ENCODE measurements at places on chromosomes 6 and 20. TPM values are rescaled to one million over a fixed set of nuclear protein-coding genes. Genes with fewer than 3 reads are reported as not detected.

DNA sequence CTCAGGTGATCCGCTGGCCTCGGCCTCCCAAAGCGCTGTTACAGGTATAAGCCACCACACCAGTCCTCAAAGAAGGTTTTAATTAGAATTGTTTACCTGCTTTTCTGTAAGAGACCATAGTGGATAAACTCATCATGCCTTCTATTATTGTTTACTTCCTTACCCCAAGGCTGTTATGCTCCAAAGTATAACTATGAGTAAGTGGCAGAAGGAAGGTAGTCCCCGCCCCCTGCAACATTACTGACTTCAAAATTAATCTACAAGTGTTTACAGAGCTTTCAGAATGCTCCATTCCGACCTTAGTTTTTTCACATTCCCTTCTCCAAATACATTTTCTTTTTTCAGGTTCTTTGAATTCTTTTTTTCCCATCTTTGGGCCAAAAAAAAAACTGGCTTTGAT lies 480.5 kb upstream of the NOX3 start:
- DNase-seq, result no peak

DNA sequence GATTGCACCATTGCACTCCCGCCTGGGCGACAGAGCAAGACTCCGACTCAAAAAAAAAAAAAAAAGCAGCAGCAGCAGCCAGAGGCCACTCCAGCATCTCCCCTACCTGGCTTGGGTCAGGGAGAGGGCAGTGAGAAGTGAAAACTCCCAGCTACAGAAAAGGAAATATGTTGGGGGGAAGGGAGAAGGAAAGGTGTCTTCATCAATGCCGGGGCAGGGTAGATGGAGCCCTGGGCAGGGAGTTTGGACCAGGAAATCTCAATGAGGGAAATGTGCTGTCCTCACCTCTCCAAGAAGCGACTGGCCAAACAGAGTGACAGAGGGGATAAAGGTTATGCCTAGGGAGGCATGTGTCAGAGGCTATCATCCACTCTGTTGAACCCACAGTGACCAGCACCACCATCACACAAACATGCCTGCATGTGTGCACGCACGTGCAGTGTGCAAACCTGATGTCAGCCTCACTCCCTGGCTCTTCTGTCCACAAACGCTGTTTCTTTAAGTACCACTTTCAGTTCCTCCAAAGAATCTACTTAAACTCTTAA lies 887 bp upstream of the AIF1 start:
- no peak for DNase-seq

GRCh38 chr6:44082872-44083321 lies 44.4 kb downstream of the MRPL14 start:
- DNase-seq, result no peak

DNA sequence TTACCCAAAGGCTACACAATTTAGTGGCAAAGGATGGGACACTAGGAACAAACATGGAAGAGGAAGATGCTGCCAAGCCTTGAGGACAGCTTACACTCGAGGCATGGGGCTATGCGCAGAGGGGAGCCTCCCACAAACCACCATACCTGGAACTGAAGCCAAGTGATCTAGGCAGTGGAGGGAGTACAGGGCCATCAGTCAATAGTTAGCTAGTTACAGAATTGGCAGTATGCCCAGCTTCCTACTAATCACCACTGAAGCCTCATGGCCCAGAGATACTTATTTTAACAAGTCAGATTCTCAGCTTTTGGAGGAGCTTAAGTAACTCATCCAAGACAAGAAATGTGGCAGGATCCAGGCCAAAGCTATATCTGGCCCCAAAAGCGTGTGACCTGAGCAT lies 226.6 kb upstream of the MOCS1 start:
- no peak for DNase-seq

- no peak for DNase-seq
Measured at GRCh38 chr20:63373996-63374395, 12.8 kb upstream of the CHRNA4 start.

DNA sequence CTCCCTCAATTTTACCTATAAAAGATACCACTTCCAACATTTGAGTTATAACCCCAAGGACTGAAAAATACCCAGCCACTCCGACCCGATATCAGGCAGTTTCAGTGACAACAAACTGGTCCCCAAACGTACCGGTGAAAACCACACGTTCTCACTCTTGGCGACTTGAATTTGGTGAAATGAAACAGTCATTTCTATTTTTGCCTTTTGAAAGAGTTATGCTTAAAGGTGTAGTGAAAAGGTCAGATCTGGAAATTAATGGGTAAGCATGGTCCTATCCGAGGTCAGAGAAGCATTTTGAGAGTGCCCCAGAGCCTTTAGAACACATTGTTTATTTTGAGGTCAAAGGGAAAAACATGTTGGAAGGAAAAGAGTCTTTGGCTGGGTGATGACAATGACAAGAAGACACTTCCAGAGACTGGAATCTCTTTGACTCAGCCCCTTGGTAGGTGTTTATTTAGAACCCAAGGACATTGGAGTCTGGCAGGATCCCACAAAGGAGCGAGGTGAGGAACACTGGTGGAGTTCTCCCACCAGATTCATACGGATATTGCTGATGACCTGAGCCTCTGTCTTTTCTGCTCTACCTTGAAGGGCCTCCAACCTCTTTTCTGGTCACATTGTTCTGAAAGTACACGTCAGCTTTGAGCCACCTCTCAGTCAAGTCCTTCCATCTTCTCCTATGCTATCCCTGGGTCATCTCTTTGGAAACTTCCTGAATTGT lies 235.0 kb downstream of the GMPR start:
- DNase-seq, result no peak

DNA sequence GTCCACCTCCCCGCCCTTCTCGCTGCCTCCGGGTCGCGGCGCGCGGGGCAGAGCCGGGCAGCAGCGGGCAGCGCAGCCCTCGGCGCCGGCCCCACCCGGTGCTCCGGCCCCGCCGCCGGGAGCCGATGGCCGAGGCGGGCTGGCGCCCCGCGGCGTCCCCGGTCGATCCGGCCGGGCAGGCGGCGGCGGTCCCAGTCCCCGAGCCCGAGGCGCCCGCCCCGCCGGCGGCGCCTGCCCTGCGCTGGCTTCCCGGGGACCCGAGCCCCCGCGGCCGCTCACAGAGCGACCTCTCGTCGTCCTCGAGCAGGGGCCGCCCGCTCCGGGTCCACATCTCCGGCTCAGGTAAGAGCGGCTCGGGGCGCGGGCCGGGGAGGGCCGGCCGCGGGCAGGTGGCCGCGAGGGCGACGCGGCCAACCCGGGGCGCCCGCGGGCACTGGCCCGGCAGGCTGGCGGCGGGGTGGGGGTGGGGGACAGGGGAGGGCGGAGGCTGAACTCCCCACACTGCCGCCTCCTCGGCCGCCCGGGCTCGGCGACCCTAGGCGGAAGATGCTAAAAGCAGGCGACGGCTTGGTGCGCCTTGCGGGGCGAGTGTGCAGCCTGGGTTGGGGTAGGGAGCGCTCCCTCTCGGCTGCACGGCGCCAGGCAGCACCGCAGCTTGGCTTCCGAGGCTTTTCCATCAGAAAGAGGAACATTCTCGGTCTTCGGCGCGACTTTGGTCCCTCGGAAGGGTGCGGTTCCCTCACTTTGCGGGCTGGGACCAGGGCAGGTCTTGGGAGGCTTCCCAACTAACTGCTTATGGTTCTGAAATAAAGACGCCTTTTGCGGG lies 25.6 kb upstream of the FUCA2 start:
- DNase-seq, result peak; percentile 58

DNA sequence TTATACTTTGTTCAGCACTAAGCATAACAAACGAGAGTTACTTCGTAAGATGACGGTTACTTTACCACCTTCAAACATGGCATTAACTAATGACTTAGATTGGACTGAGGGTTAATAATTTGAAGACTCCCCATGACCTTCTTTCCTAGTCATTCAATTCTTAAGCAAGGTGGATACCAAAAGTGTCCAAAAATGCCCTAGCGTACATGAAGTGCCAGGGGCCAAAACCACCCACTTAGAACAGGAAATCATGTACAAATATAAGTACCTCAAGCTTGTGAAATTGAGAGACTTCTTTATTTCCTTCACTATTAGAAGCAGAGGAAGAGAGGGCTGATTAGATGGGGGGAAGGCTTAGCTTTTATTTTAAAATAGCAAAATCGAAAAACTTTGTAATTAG lies 166.4 kb downstream of the ATXN1 start:
- DNase-seq, result no peak

GRCh38 chr6:131819572-131820124 lies 11.8 kb downstream of the ENPP1 start:
- no peak for DNase-seq

DNA sequence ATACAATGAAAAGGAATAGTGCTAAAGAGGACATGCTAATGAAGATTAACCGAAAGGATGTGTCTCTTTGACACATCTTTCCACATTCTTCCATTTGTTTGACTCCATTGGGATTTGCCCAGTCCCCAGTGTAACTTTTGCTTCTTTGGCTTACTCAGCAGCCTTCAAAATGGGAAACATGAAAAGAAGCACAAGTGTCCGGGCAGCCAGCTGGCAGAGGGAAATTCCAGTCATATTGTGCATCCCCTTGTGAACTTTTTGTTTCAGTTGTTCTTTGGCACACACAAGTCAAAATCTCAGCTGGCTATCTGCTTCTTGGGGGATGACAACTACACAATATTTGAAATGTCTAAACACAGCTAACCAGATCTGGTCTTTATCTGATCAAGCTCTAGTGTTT lies 157.4 kb downstream of the OGFRL1 start:
- peak; percentile 28 for DNase-seq

GRCh38 chr6:38877721-38878120 lies 162.6 kb downstream of the DNAH8 start:
- DNase-seq, result no peak

DNA sequence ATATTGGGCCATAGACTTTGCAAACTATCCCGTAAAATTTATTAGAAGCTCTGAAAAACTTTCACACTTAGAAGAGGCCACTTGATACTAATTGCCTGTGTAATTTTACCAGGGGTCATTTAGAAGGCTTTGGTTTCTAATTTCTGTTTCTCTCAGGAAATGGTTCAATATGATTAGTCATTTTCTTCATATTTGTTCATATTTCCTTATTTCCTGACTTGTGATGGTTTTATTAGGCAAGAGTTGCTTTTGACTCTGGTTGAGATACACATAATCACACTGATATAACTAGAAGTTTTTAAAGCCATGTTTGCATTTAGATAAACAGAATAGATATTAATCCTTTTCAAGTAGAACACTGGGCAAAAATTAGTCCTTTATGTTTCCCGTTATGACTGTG lies 11.8 kb upstream of the HBS1L start:
- DNase-seq, result no peak

- DNase-seq, result no peak
Measured at GRCh38 chr6:28995093-28995650, 9.9 kb downstream of the ZNF311 start.

GRCh38 chr6:101668496-101669030 lies 275.1 kb downstream of the GRIK2 start:
- peak; percentile 43 for DNase-seq

GRCh38 chr6:103505155-103505518 lies 1354.6 kb downstream of the HACE1 start:
- no peak for DNase-seq

DNA sequence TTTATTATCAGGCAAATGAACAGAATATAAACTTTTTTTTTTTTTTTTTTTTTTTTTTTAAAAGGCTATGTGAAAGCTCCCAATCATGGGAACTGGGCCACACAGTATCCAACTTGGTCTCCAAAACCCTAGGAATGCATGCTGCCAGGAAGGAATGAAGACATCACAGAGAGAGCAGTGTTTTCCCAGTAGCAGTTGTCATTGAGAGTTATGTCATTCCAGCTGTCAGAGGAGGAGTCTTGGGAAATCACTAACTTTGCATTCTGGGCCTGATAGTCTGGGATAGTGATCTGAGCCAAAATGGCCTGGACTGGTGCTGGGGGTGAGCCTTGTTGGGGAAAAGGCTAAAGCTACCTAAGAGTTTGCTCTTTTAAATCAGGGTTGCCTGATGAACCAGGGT lies 231.3 kb upstream of the MAP3K7 start:
- DNase-seq, result no peak

GRCh38 chr20:14232650-14233049 lies 104.8 kb downstream of the FLRT3 start:
- DNase-seq, result no peak

DNA sequence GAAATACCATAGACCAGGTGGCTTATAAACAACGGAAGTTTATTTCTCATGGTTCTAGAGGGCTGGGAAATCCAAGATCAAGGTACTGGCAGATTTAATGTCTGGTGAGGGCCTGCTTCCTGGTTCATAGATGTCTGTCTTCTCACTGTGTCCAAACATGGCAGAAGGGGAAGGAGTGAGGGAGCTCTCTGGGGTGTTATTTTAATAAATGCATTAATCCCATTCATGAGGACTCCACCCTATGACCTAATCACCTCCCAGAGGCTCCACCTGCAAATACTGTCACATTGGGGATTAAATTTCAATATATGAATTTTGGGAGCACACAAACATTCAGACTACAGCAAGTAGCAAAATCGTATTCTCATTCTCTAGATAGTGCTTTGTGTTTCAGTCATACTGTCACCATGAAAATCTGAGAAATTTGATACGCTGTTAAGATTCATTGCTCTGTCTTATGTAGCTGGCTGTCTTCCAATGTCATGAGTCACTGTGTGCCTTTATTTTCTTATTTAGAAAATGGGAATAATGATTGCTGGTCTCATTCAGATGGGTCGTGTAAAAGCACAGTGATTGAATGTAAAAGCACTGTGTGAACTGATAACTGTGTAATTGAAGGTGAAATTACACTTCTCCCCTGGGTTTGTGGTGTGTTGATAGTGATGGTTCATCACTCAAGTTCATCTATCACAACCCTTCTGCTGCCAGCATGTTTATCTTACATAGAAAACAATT lies 8.9 kb upstream of the ERVFRD-1 start:
- DNase-seq, result no peak

DNA sequence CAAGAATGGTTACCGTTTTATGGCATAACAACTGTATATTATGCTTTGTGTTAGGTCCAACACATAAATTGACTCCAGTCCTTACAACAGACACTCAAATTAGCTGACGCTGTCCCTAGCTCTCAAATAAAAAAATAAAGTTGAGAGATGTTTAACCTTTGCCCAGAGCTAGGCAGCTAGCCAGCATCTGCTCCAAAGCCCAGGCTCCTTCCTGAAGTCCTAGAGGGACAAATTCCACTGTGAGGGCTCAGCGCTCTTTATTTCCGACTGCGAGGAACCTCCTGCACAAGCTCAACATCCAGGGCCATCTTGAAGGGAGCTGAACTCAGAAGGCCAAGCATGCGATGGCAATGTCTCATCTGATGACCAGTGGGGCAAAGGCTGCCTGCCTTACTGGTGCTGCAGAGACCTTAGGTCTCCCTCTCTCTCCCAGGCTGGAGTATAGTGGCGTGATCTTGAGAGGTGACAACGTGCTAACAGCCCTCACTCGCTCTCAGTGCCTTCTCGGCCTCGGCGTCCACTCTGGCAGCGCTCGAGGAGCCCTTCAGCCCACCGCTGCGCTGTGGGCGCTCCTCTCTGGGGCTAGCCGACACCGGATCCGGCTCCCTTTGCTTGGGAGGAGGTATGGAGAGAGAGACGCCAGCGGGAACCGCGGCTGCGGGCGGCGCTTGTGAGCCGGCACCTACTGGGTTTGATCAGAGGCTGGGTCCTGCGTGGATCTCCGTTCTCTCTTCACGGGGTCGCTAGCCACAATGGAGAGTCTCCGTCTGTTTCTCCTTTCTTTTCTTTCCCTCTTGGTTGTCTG lies 24.7 kb upstream of the GFOD1 start:
- no peak for DNase-seq

GRCh38 chr6:145067430-145067829 lies 667.9 kb downstream of the EPM2A start:
- DNase-seq, result no peak

The FAM83C gene
- not detected for total RNA-seq

The LKAAEAR1 gene
- total RNA-seq, result not detected

The KIFC1 gene
- total RNA-seq, result 123 TPM

The ETV7 gene
- total RNA-seq, result 1.7 TPM

The TP53TG5 gene
- total RNA-seq, result not detected

The APOBEC2 gene
- total RNA-seq, result not detected

The TSPO2 gene
- not detected for total RNA-seq

The WFDC2 gene
- total RNA-seq, result not detected

The OR2J2 gene
- total RNA-seq, result not detected

The RBM24 gene
- total RNA-seq, result 1.8 TPM
